ENCODE measurements at places on chromosomes 16 and 17.
A peak's percentile ranks its signal among the peaks of the same experiment; 100 is the strongest.

GRCh38 chr17:7820231-7820630 is 13.8 kb upstream of the KDM6B start:
- no peak for DNase-seq

- DNase-seq, result peak; percentile 69
Observed at GRCh38 chr16:715477-716199, 720 bp downstream of the METRN start.

GRCh38 chr16:11389631-11390565 is 44.6 kb downstream of the RMI2 start:
- DNase-seq, result peak; percentile 24

DNA sequence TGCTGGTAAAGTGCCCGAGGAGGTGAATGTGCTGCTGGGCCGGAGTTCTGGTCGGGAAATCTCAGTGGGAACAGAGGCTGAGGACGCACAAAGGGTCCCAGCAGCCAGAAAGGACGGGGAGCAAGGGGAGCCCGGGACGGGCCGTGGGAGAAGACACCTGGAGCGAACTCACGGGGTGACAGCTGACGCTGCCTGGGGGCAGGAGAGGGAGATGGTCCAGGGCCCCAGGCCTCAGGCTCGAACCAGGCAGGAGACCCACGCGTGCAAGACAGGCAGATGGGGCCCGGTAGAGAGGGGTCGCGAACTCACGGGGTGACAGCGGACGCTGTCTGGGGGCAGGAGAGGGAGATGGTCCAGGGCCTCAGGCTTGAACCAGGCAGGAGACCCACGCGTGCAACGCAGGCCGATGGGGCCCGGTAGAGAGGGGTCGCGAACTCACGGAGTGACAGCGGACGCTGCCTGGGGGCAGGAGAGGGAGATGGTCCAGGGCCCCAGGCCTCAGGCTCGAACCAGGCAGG is 72.9 kb downstream of the METRNL start:
- DNase-seq, result no peak

GRCh38 chr17:79304884-79305283 is 230.3 kb downstream of the ENGASE start:
- DNase-seq, result no peak

DNA sequence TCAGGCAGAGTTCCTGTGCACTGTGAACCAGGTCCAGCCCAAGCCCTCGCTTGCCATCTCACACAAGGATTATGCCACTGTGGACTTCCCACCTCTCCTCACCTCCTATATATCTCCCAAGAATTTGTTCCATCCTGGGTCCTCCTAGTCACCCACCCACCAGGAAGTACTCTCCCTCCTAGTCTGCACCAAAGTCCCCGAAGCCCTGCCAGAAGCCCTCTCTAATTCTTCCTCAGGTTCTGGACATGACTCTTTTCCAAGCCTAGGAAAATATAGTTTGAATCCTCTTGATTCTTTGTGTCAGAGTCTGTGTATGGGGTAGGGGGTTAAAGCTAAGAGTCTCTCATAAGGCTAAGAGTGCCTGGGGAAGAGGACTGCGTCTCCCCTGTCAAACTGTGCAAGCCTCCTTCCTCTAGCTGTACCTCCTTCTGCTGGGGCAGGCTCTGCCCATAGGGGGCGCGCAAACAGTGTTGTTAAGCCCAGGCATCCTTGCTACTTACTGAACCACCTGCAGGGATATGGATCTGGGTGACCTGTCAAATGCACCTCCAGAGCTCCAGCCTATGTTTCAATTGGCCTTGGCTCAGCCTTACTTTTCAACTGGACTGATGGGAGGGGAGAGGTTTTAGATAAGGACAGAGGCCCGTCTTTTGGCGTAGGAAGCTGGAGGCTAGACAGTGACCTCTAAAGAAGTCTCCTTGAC is 16.6 kb upstream of the DLX4 start:
- DNase-seq, result peak; percentile 85

Data from GM20000 (cell line).